ENCODE measurements at places on chromosomes 1 and 21.

- DNase-seq = no peak
Measured at GRCh38 chr1:15295696-15296095, 48.7 kb downstream of the FHAD1 start.

- DNase-seq = no peak
Measured at GRCh38 chr1:65148548-65149350, 746 bp downstream of the AK4 start.

- no peak for DNase-seq
Measured at GRCh38 chr1:243325305-243325890, 69.6 kb downstream of the SDCCAG8 start.

DNA sequence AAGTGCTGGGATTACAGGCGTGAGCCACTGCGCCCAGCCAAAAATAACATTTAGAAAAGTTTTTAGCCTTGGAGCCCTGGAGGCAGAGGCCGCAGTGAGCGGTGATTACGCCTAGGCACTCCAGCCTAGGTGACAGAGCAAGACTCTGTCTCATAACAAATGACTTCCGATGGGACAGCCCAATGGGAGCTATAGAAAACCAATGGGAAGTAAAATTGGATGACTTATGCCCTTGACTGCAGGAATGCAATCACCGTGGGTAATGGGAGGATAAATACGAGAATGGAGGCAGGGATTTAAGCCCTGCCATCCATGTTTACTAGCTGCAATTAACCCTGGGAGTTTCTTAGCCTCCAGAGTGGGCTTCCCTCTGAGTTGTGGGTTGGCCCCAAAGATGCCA, 37.0 kb upstream of the CNN3 start:
- DNase-seq = no peak

DNA sequence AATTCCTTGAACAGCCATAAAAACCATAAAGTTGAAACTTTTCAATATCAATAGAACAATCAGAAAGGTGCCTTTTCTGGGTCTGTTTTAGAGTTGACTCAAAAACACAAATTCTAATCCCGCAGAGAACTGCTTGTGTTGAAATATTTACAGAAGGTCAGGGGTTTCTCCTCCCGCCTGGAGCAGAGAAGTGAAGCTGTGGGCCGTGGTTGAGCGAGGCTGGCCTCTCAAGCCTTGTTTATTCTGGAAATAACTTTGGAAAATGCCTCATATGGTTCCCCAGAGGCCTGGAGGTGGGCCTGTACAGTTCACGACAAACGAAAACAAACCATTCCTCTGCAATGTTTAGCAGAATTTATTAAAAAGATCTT, 90.8 kb upstream of the ERRFI1 start:
- DNase-seq = no peak

DNA sequence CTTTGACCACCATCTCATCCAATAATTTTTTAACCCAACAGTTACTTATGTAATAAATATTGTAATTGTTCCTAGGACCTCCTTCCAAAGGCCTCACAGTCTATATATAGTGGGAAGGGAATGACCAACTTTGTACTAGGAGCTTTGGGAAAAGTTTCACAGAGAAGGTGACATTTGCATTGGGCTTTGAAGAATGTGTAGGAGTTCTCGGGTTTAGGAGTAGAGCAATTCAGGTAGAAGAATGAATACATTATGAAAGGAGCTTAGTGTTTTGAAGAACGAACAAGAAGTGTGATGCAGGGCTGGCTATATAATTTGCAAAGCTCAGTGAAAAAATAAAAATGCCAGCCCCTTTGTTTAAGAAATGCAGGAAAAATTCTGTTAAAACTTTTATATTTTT, 330.4 kb upstream of the DEPDC1 start:
- no peak for DNase-seq

- DNase-seq = no peak
Measured at GRCh38 chr1:50659107-50659662, 235.9 kb upstream of the DMRTA2 start.

DNA sequence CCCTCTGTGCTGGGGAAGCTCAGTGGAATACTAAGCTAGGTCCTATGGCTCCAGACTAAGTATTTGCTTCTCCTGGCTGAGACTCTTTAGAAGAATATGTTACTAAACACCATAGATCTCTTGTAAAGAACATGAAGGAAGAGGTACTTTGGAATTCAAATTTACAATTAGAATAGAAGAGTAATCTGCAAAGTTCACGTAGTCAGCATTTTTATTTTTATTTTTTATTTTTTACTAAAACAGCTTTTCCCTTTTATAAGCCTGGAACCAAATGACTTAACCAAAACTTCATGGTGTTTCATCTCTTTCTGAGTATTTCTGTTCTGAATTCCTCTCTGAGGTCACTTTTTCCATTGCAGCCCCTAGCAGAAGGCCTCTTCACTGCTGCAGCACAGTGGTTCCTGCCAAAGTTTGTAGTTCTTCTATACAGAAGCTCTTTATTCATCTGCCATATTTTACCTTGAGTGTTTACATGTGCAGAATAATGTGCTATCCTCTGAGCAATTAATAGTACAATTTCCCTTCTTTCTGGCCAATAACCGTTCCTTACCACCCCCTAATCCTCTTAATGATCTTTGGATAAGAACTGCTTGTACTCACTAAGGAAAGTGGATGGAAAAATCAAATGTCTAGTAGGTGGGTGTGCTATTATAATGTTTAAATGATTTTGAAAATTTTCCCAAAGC, 27.2 kb downstream of the TSEN15 start:
- no peak for DNase-seq

GRCh38 chr1:162710780-162711465, 78.7 kb downstream of the DDR2 start:
- DNase-seq = no peak

- no peak for DNase-seq
Measured at GRCh38 chr1:208524376-208524775, 280.2 kb upstream of the PLXNA2 start.

DNA sequence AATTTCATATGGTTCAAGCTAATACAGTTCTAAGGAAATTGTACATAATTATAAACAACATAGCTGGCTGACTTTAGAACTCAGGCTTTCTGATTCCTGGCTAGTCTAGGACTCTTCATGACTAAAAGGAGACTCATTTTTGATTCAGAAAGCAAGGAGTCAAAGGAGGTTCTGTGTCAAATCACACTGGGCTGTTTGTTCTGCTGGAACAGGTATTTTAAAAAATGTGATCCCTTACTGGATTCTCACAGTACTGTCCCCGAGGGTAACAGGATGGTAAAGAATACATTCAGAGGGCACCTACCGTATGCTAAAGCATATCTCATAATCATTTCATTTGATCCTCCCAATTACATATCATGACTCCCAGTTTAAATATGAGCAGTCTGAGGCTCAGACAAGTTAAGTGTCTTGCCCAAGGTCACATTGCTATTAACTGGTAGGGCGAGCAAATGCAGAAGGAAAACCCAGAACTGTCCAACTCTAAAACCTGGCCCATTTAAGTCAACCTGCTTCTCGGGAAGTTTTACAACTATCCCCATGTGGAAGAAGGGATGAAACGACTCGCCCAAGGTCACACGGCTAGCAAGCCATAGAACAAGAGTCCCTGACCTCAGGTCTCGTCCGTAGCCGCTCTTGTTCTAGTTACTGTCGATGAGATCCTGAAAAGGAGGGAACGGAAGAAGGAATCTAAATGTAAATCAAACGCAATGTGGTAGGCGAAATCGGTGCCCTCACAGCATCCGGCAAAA, 675 bp downstream of the MYSM1 start:
- no peak for DNase-seq

DNA sequence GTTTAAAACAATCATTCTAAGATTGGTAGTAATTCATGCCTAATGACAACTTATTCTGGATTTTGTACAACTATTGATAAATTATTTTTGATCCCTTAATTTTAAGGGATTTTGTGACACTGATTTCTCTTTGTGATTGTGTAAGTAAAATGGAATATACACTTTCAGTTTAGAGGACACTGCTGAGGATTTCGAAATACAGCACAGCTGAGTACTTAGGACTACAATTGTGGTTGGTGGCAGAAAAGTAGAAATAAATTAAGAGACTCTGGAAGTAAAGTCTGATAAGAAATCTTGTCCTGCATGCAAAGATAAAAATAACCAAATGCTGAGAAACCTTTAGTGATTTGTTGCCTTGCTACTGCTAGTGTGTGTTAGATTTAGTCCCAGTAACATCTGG, 40.0 kb downstream of the TYW3 start:
- DNase-seq = no peak

DNA sequence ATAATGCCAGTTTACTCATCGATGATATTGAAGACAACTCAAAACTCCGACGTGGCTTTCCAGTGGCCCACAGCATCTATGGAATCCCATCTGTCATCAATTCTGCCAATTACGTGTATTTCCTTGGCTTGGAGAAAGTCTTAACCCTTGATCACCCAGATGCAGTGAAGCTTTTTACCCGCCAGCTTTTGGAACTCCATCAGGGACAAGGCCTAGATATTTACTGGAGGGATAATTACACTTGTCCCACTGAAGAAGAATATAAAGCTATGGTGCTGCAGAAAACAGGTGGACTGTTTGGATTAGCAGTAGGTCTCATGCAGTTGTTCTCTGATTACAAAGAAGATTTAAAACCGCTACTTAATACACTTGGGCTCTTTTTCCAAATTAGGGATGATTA, 13.7 kb downstream of the GGPS1 start:
- no peak for DNase-seq

Measured in T-helper 17 cell (primary cell).